Fibroblast of the aortic adventitia (primary cell): ENCODE measurements at places on chromosomes 6 and 20. TPM values are rescaled to one million over a fixed set of nuclear protein-coding genes. Genes with fewer than 3 reads are reported as not detected.

The PPIL6 gene
- total RNA-seq = 0.65 and 5.8 TPM in 2 replicates

The FOXP4 gene
- 0.41 and 2.9 TPM in 2 replicates for total RNA-seq

The VSX1 gene
- total RNA-seq = not detected in 2 replicates

The ISM1 gene
- total RNA-seq = 1.1 TPM in 1 of 2 replicates, not detected in the other

The PHACTR2 gene
- 25.8 and 74.7 TPM in 2 replicates for total RNA-seq

The FAM217B gene
- 5.8 and 6.9 TPM in 2 replicates for total RNA-seq

The MTFR2 gene
- 1.5 and 6.1 TPM in 2 replicates for total RNA-seq

The ZSWIM1 gene
- total RNA-seq = 4.0 and 15.1 TPM in 2 replicates

The LRRC73 gene
- total RNA-seq = 0.63 and 0.98 TPM in 2 replicates
